Stimulated activated CD8-positive, alpha-beta memory T cell treated with anti-CD3 and anti-CD28 coated beads, Interleukin-7, amount 100 ng/mL, for 1 hour (primary cell): ENCODE measurements at places on chromosomes 13 and 19.

DNA sequence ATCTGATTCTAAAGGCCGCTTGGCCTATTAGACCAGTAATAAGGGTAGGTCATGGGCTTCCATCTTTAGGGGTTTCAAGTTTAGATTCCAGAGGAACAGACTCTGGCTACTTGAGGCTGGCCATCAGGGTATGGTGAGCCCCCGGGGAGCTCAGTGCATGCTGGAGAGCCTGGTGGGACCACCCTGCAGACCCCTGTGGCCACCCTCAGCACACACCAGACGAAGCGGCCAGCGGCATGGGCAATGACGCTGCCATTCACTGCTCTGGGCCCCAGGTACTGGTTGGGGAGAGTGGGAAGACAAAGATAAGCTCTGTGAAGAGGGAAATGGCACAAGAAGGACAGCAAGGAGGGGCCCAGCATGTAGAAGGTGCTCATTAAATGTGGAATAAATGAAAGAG, 98.8 kb upstream of the SLC15A1 start:
- no peak for DNase-seq

GRCh38 chr13:37127691-37128241, 22.3 kb upstream of the CSNK1A1L start:
- DNase-seq: no peak

- DNase-seq: no peak
Measured at GRCh38 chr19:48501494-48502349, 9.9 kb downstream of the LMTK3 start.

DNA sequence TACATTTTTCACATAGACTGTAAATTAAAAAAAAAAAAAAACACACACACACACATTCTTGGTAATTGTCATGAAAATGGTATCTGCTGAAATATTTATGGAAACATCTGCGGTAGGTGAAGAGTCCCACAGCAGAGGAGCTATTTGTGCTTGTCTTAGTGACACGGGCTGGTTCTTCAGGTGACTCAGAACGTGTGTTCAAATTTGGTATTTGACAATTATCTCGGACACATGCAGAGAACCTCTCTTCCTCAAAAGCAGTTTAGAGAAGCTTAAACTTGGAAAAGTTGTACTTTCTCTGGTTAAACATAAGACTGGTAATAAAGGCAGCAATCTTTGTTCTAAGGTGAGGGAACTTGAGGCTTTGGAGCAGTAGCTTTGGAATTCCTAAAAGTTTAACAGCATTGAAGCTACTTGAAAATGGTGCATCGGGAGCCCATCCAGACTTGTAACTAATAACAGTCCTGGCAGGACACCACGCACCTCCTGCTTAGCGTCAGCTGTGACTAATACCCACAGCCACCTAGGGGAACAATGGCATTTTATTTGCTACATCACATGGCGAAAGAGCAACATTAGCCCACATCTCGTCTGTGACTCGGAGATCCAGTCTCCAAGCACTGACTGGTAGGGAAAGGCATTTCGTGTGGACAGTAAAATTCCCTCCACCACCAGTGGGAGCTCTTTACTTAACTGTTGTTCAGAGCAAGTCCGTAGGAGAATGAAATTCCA, 1505.1 kb upstream of the SLC10A2 start:
- no peak for DNase-seq

DNA sequence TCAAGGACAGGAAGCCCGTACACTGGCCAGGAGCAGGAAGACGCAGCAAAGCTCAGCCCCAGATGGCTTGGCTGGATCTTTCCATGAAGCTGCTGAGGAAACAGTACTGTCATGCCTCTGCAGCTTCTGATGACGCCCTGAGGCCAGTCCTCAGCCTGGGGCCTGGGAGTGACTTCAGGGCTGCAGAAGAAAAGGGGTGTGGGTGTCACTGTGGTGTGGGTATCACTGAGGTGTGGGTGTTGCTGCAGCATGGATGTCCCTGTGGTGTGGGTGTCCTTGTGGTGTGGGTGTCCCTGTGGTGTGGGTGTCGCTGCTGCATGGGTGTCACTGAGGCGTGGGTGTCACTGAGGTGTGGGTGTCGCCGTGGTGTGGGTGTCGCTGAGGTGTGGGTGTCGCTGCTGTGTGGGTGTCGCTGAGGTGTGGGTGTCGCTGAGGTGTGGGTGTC, 12.0 kb upstream of the GAS6 start:
- no peak for DNase-seq

DNA sequence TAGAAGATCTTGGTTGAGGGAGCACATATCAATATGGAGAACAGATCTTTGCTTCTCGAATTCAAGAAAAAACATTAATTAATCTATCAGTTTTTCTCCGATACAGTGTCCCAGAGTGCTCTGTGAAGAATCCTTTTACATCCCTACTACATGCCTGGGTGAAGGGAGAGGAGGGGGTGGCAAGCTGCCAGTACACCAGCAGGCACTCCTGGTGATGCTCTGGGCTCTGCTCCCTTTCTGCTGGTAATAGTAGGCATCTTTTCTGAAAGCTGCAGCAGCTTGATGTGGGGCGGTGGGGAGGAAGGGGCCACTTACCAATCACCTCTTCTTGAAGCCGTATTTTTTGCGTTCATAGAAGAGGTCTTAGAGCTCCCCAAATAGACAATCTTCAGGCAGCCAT, 30.7 kb downstream of the PBX4 start:
- DNase-seq: no peak

- DNase-seq: no peak
Measured at GRCh38 chr13:50161052-50161451, 145.8 kb downstream of the KCNRG start.

DNA sequence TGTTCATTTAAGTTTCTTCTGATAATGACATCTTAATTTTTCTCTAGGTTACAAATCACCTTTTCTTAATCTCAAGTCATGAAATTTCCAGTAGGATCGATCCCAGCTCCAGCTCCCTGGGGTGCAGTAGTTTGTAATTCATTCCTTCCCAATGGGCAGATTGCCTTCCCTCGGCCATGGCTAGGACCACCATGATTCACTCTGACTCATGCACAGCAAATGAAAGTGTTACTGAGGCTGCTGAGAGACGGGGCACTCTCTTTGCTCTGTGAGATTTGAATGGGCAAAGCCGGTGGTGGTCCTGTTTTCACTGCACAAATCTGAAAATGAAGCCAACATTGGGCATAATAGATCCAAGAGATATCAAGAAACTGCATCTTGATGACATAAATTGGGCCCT, 202.8 kb upstream of the IRS2 start:
- DNase-seq: no peak

GRCh38 chr19:30135797-30136196, 193.8 kb downstream of the URI1 start:
- DNase-seq: no peak

GRCh38 chr19:42216653-42217519, 591 bp downstream of the DEDD2 start:
- no peak for DNase-seq

DNA sequence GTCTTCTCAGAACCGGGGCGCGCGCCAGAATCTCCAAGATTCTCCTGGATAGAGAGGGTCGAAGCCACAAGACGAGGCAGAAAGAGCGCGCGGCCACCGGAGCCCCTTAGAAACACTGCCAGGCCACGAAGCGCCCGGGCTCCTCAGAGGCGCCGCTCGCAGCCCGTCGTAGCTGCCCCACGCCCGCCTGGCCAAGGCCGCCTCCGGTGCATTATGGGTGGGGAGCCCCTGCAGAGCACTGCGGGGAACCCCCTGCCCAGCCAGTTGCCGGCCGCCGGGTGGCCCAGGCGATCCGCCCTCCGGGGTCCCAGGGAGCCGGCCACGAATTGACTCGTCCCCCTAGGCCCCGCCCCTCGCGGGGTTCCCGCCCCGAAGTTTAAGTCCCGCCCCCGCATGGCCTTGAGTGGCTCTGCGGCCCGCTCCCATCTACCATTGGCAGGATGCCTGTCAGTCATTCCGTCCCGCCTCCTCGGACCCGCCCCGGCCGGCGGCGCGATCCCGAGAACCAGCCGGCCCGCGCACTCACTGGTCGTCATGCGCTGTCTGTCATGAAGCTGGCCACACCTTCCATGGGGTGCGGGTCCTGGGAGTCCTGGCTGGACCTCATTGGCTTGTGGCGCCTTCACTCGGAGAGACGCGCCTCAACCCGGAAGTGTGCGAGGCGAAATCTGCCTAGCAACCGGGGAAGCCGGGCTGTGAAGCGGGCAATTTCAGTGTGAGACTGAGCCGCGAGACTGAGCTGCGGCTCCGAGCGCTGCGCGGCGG, 20.2 kb upstream of the GATAD2A start:
- peak; percentile 99 for DNase-seq

DNA sequence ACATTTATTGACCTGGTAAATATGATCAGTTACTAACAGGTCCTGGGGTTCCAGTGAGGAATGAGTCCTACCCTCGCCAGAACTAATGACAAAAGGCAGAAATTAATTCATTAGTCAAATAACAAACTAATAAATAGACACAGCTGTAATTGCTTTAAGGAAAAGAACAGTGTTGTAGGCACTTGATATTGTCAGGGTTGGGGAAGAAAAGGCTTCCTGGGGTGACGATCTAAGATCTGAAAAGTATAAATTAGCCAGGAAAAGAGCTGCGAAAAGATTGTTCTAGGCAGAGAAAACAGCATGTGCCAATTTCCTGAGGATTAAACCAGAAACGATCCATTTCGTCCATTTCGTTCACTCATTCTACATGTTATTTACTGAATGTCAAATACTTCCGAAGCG, 670 bp upstream of the CHAF1A start:
- DNase-seq: no peak

DNA sequence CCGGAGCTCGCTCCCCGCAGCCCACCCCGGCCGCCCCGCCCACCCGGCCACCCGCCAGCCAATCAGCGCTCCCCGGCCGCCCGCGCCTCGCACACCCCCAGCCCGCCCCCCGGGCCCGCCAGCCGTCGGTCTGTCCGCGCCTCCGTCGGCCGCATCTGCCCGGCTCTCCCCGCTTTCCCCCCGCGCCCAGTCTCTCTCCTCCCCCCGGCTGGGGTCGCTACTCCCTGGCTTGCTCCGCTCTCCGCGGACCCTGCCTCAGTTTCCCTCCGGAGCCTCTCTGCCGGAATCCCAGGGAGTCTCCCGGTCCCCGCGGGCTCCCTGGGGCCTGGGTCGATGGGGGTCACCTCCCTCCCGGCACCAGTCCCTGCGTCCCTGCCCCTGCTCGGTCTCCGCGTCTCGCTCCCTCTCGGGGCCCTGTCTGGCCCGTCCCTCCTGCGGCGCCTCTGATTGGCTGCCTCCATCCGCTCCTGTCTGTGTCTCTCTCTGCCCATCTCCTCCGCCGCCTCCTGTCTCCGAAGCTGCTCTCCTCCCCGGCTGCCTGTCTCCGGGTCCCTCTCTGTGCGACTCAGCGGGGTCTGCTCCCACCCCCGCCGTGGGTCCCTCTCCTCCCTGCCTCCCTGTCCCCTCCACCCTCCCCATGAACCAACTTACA, 484 bp downstream of the IL11 start:
- no peak for DNase-seq

- no peak for DNase-seq
Measured at GRCh38 chr19:6387372-6387771, 5.6 kb downstream of the GTF2F1 start.

DNA sequence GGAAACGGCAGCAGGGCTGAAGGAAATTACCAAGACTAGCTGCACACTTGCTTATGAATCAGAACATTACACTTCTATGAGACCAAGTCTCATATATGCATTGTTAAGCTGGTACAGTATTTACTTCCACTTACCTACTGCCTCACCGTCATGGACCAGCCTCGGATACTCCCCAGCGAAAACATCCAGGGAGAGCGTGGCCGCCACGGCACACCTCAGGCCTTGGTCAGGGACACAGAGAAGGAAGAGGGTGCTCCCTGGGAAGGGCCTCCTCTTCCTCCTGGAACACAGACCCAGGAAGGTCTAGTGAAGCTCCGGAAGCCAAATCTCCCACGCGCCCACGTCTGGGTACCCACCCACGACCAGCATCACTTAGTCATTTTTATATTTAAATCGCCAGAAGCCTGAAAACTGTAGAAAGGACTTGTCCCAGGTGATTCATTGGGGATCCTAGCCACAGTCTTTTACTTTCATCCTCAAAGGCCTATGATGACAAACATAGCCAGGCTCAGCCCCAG, 24.4 kb upstream of the MTIF3 start:
- DNase-seq: no peak

DNA sequence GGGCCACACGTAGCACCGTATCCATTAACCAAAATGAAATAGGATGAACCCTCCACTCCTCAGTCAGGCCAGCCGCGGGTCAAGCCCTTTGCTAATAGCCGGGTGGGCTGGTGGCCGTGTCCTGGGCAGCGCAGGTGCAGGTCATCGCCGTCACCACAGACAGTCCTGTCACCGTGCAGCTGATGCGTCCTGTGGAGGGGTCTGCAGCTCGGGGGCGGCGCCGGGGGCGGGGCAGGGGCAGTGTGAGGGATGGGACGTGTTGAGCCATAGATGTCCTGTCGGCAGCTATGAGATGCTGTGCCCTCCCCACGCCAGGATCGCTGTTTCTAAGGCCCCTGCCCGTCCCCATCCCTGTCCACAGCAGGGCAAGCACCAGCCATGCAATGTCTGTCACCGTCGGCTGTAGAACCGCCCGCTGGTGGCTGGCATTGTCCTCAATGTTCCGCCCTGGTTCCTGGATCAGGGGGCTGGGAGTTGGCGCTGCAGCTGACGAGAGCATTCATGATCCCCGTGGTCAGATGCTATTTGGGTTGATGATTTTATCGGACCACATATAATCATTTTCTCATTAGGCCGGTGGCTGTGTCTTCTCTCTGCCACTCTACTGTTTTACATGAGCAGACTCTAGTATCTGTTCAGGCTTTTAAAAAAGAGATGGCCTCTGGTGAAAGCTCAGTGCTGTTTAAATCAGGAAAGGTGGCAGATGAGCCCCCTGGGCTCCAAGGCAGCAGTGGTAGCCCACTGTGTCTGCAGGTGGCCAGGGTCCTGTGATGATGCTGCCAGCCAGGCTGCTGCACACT, 126.1 kb downstream of the KDM4B start:
- no peak for DNase-seq

GRCh38 chr19:30326393-30326710, 45.8 kb upstream of the ZNF536 start:
- DNase-seq: no peak

DNA sequence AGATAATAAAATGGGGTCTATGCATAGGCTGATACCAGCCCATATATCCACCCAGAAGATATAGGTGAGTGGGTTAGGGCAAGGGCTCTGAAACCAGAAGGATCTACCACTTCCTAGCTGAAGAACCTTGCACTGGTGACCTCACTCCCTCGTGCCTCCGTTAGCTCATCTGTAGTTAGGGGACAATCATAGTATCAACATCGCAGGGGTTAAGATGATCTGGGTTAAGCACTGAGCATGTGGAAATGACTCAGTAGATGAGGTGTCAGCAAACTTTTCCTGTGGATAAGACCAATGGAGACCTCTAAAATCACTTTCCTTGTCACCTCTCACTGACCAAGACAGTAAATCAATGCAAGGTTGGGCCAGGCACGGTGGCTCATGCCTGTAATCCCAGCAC, 30.5 kb downstream of the TNFSF14 start:
- DNase-seq: no peak

- no peak for DNase-seq
Measured at GRCh38 chr19:5137571-5138124, 168.7 kb downstream of the KDM4B start.
